ENCODE measurements at places on chromosomes 13 and 19. TPM values are rescaled to one million over a fixed set of nuclear protein-coding genes. Genes with fewer than 3 reads are reported as not detected.

GRCh38 chr19:4600082-4600481 lies 39.2 kb upstream of the TNFAIP8L1 start:
- DNase-seq: no peak

- DNase-seq: no peak
Observed at GRCh38 chr13:66859078-66859477, 371.1 kb downstream of the PCDH9 start.

GRCh38 chr19:35868172-35868822 lies at the start of gene APLP1:
TSS of gene APLP1 (plus strand) at chr19:35868574. CDS start at chr19:35868637, 63 bp downstream.
- DNase-seq: no peak

DNA sequence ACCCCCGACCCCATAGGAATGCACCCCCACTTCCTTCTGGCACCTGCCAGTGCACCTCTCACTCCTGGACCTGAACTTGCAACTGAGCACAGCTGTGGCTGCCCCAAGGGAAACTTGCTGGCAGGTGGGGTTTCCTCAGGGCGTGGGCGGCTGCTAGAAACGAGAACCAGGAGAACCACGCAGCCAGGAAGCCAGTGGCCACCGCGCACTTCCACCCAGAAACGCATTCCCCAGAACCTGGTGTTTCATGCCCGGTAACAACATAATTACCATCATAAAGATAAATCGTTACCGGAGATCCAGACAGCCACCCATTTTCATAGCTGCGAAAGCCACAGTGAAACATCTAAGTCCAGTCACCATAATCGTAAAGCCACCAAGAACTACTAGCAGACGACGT lies 75.2 kb upstream of the C13orf46 start:
- no peak for DNase-seq

ZNF417 gene
- 18.5 TPM for total RNA-seq

DNA sequence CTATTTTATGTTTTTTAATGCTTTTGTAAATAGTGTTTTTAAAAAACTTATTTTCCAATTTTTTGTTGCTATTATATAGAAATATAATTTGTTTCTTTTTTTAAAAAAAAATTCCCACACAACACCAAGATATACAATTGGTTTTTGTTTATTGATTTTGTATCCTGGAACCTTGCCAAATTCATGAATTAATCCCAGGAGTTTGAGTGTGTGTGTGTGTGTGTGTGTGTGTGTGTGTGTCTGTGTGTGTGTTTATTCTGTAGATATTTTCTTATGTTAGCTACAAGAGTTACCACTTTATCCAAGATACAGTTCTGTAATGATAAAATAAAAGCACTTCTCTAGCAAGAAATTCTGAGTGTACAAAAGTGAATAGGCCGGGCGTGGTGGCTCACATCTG lies 7.6 kb downstream of the TPRX1 start:
- no peak for DNase-seq

DNA sequence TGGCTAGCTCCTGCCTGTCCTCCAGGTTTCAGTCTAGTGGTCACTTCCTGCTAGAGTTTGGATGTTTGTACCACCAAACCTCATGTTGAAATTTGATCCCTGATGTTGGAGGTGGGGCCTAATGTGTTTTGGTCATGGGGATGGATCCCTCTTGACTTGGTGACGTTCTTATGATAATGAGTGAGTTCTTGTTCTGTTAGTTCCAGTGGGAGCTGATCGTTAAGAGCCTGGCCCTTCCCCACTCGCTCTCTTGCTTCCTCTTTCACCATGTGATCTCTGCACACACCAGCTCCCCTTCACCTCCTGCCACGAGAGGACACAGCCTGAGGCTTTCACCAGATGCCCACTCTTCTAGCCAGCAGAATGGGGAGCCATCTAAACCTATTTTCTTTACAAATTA lies 86.8 kb upstream of the SCEL start:
- DNase-seq: no peak

DNA sequence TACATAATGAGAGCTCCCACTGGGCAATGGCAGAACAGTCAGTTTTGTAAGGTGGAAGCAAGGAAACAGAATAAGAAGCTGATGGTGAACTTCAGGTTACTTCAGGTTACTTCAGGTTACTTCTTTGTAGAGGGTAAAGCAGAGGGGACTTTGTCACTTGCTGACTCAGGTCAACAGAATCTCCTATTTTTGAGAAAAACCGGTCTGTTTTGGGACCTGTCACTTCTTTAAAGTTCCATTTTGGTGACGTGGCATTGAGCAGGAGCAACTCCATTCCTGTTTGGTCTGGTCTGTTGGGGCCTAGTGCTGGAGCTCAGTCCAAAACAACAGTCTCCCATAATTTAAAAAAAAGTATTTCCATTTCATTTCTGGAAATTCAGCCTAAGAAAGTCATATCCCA lies 29.7 kb downstream of the ATP11A start:
- no peak for DNase-seq

DNA sequence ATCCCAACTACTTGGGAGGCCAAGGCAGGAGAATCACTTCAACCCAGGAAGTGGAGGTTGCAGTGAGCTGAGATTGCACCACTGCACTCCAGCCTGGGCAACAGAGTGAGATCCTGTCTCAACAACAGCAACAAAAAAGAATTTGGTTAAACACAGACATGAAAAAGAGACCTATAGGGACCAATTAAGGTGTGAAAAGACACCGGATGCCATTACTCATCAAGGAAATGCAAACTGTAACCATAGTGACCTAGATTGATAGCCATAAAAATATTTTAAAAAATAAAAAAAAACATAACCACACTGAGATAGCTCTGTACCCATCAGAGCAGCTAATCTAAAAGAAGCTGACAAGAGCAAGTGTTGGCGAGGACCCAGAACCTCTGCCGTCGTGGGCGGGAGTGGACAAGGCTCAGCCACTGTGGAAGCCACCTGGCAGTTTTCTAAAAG lies 37.1 kb upstream of the ISYNA1 start:
- no peak for DNase-seq

DNA sequence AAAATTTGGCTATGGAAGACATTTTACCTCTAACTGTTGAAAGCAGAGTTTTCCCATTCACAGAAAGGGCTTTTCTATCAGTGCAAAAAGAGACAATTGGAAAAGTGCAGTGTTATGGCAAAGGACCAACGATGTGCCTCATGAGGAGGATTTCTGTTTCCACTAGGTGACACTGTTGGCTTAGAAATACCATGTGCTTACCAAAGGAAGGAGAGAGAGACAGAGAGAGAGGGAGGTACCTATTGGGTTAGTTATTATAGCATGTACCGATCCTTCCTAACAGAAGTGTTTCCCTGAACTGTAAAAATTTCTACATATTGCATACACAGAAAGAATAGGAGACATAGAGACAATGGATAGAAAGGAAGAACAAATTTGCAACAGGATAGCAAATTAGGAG lies 23.9 kb upstream of the PSG4 start:
- no peak for DNase-seq

DNA sequence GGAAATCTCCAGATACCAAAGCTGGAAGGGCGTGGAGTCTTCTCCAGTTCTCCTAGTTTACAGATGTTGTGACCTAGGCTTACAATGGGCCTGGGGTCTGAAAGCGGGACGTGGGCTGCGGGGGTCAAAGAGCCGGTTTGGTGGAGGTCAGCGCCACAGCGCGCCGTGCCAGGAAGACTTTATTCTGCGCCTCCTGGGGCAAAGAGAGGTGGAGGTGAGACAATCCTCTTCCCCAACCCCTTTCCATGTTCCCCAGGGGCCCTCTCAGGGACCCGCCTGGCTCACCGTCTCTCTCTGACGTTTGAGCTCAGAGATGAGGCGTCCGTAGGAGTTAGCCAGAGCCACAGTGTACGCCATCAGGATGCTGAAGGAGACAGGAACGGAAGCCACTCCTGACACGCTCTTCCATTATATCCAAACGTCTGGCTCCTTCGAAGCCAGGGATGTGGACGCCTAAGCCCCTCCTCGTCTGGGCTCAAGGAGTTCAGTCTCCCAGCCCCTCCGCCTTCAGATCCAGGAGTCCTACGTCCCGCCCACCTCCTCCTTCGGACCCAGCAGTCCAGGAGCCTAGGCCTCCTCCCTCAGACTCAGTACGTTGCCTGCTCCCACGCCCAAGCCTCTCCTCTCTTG lies 776 bp upstream of the LENG1 start:
- DNase-seq: no peak
